Epithelial cell of umbilical artery (primary cell): ENCODE measurements at places on chromosomes 6 and 20. TPM values are rescaled to one million over a fixed set of nuclear protein-coding genes. Genes with fewer than 3 reads are reported as not detected.

The VNN1 gene
- total RNA-seq: under 0.01 TPM in 1 of 2 replicates, not detected in the other

The FOXF2 gene
- total RNA-seq: 0.15 TPM in 1 of 2 replicates, not detected in the other

The DYNLRB1 gene
- total RNA-seq: 14.9 and 23.7 TPM in 2 replicates

The PTCHD4 gene
- 0.76 and 2.9 TPM in 2 replicates for total RNA-seq
